M059J (cell line): ENCODE measurements at places on chromosomes 7 and 10. TPM values are rescaled to one million over a fixed set of nuclear protein-coding genes. Genes with fewer than 3 reads are reported as not detected.

Gene CTNNA3
- 0.02 TPM in 1 of 2 replicates, not detected in the other for total RNA-seq

Gene ACSM6
- total RNA-seq, result not detected in 2 replicates

Gene PRLHR
- not detected in 2 replicates for total RNA-seq

DNA sequence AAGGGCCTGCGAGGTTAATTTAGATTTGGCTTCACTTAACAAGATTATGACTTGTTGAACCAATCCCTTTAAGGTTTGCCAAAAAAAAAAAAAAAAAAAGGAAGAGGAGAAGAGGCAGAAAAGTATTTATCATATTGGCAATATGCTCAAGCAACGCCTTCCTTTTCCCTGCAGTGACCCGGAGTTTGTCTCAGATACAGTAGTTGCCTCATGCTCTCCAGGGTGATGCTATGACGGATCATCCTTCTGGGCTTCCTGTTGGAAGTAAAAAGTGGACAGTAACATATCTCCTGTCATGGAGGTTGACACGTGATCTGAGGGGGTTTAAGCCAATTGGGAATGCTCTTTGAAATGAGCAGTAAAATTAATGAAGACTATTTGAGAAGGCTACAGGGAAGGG lies 117.3 kb downstream of the BMPER start:
- DNase-seq, result no peak

DNA sequence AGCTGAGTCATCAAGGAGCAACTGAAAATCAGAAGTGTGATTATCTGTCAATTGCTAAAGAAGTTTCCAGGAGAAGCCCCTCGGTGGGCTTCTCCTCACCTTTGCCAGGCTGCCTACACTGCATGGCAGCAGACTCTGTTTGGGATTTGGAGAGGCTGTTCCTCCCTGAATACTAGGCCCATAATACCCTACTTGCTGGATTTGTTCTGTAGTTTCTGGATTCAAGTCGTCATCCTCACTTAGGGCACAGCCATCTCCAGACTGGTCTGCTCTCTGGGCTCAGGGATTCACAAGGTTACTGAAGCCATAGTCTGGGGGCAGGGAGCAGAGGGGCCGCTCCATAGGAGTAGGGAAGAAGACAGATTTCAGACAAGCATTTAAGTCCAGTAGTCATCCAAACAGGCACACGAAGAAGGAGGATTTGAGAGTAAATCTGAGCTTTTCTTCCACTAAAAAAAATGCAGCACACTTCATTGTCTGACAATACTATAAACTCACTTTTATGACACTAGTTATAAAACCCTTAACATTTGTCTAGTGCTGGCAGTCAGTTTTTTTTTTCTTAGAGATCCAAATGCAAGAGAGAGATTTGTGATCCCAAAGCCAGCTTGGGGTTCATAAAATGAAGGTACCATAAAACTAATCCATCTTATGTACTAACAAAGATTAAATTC lies 723.3 kb downstream of the GRID1 start:
- no peak for DNase-seq
